ENCODE measurements at places on chromosomes 1 and 21.
A peak's percentile ranks its signal among the peaks of the same experiment; 100 is the strongest.

- no peak for DNase-seq
Observed at GRCh38 chr1:9061252-9061960, 8.0 kb downstream of the SLC2A5 start.

DNA sequence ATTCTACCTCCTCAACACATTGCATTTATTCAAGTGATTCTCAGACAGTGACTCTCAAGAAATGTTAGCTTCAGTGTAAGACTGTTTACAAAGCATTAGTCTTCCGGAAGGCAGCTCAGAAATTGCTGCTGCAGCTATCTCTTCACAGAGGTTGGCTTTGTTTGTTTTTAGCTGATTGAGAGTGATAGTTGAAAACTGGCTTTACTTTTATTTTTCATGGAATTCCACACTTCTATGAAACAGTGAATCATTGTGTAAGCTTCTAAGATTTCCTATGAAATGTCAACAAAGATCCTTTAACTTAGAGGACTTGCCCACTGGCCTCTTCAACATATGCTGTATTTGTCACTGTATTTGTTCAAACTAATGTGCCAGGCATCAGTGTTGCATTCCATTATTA lies 121.3 kb downstream of the TNNI3K start:
- no peak for DNase-seq

- DNase-seq, result no peak
Observed at GRCh38 chr1:243363832-243364231, 108.0 kb downstream of the SDCCAG8 start.

DNA sequence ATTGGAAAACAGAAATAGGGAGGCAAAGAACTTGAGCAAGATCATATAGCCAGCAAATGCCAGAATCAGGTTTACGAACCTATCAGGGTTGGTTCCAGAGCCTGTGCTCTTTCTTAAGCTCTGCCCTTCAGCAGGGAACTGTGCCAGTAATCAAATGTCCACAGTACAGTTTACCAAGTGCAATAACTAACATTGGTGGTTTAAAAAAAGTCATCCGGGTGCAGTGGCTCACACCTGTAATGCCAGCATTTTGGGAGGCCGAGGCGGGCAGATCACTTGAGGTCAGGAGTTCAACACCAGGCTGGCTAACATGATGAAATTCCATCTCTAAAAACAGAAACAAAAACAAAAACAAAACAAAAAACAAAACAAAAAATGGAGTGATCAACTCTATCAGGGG lies 182.7 kb downstream of the LMX1A start:
- DNase-seq, result no peak

- DNase-seq, result no peak
Observed at GRCh38 chr1:158901623-158902022, 29.7 kb upstream of the PYHIN1 start.

DNA sequence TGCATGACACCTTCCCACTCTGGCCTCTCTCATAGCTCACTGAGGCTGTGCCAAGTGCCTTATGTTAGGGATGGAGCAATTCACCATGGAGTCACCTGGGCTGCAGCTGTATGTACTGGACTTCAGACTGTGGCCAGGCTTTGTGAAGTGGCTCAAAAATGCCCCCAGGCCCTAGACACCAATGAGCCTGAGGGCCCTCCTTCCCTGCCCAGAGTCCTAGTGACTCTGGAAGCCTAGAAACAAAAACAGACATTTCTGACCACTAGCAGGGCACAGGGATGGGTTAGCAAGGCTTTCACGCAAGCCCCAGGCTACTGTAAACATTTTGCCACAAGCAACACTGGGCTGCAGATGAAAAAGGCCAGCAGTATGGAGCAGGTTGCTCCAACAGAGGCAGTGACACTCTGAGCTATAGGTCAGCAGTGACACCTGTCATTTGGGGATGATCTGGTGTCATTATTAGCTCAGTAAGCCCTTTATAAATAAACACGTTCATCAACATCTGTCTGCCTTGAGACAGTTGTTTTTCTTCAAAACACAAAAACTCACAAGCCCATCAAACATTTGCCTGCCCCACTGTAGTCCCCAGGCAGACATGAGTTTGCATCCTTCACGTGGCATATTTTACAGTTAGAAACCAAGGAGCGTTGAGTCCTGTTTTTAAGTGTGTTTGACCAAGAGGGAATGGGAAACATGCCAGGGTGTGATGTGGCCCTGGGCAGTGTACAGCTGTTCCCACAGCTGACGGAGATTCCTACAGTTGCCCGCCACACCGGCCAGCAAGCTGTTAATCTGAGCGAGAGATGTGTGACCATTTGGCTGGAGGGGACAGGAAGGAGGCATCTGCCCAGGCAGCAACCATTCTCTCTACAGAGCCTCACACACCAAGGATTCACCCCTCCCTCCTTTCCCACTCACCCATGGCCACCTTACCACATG lies 66.8 kb downstream of the KCNN3 start:
- no peak for DNase-seq

DNA sequence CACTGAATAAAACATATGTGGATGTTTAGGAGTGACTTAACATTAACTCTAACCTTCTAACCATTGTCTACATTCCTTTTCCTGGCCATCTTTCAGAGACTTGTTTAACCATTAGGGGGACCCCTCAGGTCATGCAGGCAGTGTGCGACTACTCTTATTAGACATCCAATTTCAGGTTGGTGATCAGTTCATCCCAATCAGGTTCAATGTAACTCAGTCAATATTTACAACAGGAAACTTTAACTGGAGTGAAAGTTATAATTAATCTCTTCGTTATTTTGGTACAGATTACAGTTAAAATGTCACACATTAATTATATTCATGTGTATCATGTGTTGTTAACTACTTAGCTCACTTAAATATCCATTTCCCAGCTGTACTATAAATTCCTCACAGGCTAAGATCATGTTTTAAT lies 68.8 kb upstream of the RGS1 start:
- no peak for DNase-seq

- DNase-seq, result peak; percentile 44
Observed at GRCh38 chr1:66182551-66183178, 351.3 kb upstream of the SGIP1 start.

DNA sequence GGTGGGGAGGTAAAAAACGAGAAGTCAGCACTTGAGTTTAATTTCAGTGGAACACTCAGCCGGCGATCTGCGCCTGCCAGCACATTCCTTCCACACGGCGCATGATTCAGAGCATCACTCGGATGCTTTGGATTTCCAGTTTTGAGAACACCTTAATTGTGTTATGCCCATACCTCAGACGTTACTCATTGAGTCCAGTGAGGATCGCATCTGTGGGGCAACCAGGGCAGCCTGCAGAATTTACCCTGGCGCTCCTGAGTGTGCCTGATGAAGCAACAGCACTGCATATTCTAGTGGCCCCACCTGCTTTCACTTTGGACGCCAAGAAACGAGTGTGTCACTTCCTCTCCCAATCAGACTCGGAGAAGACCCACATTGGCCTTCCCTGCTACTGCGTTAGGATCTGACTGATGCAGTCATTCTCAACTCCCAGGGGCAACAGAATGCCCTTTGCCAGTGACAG lies 19.9 kb downstream of the FAM89A start:
- peak; percentile 30 for DNase-seq

GRCh38 chr1:27634177-27634984 lies 604 bp downstream of the FGR start:
- peak; percentile 51 for DNase-seq

GRCh38 chr1:202291961-202292712 lies 49.6 kb downstream of the UBE2T start:
- DNase-seq, result no peak

- DNase-seq, result no peak
Observed at GRCh38 chr1:158732524-158732923, 12.0 kb upstream of the OR6K3 start.

DNA sequence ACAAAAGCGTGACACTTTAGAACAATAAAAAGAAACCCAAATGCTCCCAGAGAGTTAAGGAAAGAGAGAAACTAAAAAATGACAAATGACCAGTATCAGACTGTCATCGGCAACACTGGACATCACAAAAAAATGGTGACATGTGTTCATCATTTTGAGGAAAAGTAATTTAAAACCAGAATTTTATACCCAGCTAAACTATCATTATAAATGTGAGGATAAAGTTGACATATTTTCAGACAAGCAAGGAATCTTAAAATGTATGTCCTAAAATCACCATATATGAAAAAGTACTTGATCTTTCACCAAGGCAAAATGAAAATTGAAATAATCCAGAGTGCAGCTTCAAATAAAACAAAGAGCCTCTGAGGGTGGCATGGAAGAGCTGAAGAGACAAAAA lies 1.3 kb upstream of the KRTAP10-11 start:
- no peak for DNase-seq

DNA sequence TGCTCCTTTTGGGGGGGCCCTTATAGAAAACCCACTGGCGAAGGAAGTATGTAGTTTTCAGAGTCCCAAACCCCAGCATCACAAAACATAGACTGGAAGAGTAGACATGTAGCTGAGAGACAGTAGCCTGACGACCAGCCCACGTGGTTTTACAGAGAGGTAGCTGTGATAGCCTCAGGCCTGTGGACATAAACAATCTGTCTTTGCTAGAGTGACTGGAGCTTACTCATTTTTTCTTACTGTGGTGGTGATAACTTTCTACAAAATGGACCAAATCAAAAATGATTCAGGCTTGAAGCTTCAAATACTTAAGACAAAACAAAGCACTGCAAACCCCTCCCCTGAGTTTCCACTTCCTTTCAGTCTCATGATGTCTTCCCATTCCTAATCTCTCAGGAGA lies 497.0 kb downstream of the RWDD3 start:
- DNase-seq, result no peak

GRCh38 chr21:30382201-30382600 lies 10.1 kb upstream of the KRTAP13-2 start:
- no peak for DNase-seq
